Stimulated activated CD8-positive, alpha-beta memory T cell treated with anti-CD3 and anti-CD28 coated beads, Interleukin-12 subunit alpha, Interleukin-12 subunit beta, amount 100 ng/mL, for 4 hours (primary cell): ENCODE measurements at places on chromosomes 12 and 14.

- no peak for DNase-seq
These were observed 890 bp downstream of the AVPR1A start for GRCh38 chr12:63149909-63150712.

GRCh38 chr12:39752482-39753137 lies 133.0 kb upstream of the ABCD2 start:
- no peak for DNase-seq

DNA sequence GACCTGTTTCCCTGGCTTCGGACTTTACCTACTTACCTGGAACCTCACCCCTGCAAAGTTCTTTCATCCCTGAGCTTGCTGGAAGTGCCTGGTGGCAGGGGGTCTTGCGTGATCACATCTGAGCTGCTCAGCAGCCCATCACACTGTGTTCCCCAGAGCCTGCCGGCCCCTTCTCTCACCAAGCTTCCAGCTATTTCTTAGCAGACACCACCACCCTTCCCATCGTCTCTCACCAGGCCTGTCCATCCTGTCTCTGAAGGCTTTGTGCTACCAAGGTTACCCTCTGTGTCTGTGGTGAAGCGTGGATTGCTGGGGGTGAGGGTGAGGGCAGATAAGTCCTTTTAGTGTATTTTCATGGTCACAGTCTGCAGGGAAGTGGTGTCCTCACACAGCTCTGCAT lies 78.8 kb upstream of the NRXN3 start:
- no peak for DNase-seq

DNA sequence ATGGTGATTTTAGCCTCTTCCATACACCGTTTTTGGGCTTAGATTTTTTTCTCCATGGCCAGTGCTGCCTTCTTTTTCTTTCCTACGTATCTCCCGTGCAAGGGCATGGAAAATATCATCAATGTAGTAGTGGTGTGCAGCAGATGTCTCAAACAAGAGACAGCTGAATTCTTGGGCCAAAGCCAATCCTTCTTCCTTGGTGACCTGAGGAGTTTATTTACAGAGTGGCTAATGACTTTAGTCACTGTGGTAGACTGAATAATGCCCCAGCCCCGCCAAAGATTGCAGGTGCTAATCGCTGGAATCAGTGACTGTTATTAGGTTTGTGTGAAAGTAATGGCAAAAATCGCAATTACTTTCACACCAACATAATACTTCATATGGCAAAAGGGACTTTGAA lies 235.5 kb upstream of the NOS1 start:
- DNase-seq = no peak

- no peak for DNase-seq
These were observed 81.5 kb downstream of the ESR2 start for GRCh38 chr14:64212666-64213065.

DNA sequence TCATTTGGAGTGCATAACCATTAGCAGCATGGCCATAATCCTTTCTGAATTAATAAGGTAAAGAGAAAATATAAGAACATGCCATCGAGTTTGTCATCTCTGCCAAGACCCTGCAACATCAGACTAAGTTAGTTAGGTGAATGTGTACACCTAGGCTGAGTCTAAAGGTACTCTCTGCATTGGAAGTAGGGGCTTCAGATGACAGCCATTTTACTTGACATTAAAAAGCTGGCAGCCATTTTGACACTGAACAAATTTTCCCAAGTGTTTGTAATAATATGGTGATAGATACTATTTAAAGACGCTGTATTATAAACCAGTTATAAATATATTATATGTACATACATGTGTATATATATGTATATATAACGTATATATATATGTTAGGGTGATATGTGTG lies 79.0 kb downstream of the SUDS3 start:
- DNase-seq = no peak

DNA sequence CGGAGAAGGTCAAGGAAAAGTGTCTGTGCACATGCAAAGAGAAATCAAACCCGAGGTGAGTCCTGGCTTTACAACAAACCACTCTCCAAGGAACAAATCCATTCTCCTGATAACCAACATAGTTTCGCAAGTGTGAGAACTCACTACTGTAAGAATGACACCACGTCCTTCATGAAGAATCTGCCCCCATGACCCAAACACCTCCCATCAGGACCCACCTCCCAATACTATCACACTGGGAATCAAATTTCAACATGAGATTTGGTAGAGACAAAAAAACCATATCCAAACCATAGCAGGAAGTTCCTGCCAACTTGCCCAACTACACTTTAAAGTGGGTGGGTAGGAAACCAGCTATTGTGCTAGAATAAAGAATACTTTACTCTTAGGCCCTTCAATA lies 2.4 kb upstream of the ERC1 start:
- no peak for DNase-seq

DNA sequence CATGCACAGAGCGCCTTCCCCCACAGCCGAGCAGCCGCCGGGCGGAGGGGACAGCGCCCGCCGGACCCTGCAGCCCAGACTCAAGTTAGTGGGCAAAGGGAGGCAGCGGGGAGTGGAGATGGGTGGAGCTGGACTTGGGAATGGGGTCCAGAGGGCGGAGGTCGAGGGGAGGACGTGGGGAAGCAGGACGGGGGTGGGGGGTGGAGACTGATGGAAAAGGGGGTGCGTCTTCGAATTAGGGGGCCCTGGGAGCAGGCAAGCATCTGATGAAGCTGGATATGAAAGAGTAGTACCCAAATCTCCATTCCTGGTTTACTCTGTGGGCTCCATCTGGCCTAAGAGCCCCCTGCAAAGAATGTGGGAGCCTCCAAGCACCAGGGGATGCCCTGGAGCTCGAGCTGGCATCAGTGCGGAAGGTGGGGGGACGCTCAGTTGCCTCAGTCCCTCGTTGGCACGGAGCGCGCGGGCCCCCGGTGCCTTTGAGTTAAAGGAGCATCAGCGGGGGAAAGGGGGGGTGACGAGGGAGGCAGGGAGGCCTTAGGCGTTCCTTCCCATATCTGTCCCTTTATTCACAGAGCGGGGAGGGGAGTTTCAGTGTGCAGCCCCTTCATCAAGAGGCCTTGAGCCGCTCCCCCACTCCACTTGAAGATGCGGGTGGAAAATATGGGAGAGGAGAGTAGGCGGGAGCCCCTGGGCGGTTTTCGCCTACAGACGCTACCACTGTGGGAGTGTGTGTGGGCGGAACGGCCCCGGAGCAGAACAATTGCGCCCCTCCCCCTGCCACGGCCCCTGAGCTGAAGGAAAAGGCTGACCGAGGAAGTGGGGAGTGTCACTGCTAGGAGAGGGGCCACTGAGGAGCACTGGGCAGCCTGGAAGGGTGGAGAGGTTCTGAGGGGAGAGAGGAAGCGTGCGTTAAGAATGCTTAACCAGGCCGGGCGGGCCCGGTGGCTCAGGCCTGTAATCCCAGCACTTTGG lies 644 bp downstream of the NAB2 start:
- DNase-seq = peak; percentile 44

DNA sequence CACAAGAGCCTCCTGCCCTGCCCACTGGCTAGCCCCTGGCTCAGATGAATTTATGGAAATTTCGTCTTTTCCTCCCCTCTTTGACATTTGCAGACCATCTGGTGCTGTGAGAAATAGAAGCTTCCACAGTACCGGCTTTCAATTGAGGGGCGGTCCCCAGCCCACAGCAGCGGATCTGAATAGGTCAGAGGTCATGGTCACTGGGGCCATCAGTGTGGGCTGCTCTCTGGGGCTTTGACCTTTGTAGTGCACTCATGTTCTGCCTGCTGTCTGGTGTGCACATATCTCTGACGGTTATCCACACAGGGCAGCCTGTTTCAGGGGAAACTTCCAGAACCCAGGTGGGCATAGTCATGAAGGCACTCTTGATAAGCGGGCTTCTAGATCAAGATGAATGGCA lies 2.5 kb upstream of the RFLNA start:
- no peak for DNase-seq

- DNase-seq = no peak
These were observed 113.1 kb downstream of the TRAFD1 start for GRCh38 chr12:112238441-112238840.

GRCh38 chr12:15831315-15831978 lies 42.3 kb upstream of the EPS8 start:
- DNase-seq = no peak

DNA sequence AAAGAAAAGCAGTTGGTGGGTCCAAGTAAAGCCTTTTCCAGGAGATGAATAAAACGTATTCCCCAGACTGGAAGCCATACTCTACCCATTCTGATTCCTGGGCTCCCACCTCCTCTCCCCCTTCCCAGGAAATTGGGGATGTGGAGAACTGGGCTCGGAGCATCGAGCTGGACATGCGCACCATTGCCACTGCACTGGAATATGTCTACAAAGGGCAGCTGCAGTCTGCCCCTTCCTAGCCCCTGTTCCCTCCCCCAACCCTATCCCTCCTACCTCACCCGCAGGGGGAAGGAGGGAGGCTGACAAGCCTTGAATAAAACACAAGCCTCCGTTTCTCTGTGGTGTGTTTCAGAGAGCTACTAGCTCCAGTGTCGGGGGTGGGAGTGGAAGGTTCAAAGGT lies 822 bp upstream of the RDH5 start:
- DNase-seq = no peak

DNA sequence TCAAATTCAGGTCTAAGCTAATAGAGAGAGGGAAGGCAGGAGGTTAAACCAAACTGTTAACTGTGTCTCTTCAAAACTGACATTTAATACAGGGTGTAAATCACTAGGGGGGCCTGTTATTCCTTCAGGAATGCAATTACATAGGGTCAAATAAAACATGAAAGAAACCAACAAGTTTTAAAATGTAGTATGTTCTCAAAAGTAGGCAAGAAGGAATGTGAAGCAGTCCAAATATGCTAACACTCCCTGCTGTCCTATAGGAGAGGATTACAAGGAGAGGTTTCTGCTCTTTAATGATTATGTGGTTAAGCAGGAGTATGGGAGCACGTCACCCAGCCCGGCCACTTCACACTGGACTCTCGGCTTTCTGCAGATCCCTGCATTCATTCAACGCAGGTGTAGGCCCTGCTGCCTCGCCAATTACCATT lies 42.5 kb upstream of the BMP4 start:
- no peak for DNase-seq

DNA sequence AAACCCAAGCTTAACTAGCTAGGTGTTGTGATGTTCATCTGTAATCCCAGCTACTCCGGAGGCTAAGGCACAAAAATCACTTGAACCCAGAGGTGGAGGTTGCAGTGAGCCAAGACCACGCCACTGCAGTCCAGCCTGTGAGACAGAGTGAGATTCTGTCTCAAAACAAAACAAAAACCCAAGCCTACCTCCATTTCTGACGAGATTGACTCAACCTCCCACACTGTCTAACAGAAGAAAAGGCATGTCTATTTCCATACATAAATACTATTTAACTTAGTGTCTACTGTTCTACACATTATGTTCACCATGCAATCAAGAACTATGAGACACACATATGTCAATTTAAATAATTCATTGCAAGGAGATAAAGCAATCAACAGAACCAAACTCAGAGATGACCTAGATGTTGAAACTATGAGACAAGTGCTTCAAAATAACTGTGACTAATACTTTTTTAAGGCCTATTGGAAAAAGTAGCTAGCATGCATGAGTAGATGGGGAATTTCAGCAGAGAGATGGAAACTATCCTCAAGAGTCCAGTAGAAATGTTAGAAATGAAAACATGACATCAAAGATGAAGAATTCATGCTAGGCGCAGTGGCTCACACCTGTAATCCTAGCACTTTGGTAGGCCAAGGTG lies 75.9 kb upstream of the DHRS4 start:
- DNase-seq = no peak

DNA sequence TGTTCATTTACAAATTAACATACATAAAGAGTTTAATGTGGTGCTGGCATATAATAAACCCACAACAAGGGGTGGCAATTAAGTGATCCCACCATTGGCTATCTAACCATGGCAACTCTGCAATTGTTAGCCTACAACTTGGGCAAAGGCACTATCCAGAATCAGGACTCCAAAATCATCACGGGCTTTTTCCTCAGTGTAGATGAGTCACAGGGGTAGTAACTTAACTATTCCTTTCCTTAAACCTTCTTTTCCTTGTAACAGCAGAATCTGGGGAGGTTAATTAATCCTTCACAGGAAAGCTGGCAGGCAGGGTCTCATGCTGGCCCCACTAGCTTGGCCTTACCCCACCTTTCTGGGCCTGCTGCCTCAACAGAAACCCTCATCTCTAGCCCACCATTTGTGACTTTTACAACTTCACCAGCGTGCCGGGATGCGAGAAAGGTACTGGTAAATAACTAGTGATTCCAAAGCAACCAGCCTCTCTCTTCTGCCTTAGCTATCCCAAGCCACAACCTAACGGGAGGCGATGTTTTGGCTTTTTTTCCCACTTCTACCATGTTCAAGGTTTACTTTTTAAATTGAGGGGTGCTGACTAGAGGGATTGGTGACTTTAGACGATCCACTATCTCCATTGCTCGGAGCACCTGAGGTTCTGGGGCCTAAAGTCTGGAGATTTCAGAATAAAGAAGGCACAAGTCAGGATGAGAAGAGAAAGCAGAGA lies 744 bp downstream of the ATP5MC2 start:
- DNase-seq = no peak

GRCh38 chr12:48782457-48783395 lies 6.2 kb downstream of the ADCY6 start:
- no peak for DNase-seq

DNA sequence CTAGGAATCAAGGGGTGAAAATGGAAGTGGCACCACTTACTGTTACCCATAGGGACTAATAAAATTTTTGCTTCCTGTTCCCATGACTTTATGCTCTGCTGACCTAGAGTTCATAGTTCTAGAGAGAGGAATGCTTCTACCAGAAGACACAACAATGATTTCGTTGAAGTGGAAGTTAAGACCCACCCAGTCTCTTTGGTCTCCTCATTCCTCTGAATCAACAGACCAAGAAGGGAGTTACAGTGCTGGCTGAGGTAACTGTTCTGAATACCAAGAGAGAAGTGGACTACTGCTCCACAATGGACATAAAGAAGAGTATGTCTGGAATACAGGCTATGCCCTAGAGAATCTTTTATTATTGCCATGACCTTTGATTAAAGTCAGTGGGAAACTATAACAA lies 23.5 kb upstream of the DYRK2 start:
- no peak for DNase-seq

GRCh38 chr12:57741844-57742738 lies 2.7 kb upstream of the TSPAN31 start:
- peak; percentile 65 for DNase-seq

GRCh38 chr12:105761075-105761474 lies 377.7 kb downstream of the NUAK1 start:
- DNase-seq = no peak

GRCh38 chr14:53963320-53964227 lies 6.9 kb upstream of the BMP4 start:
- no peak for DNase-seq

DNA sequence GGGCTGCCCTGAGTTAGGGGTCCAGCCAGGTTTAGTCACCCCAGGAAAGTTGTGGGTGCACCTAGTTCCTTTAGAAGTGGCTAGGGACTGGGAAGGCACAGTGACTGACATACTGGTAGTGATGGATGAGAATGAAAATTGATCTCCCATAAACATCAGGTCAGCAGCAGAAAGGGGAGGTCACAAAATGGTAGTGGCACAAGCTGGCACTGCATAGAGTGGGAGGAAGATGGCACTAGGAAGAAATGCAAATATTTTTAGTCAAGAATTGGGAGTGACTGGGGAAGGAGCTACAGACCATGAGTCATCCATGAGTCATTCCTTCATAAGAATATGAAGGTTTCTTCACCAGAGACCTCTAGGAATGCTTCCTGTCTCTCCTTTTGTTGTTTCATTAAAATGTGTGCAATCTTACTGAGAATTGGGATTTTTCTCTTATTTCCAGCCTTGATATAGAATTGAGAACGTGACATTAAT lies 198.3 kb upstream of the AMIGO2 start:
- no peak for DNase-seq
